ENCODE measurements at places on chromosomes 5 and 9. TPM values are rescaled to one million over a fixed set of nuclear protein-coding genes. Genes with fewer than 3 reads are reported as not detected.
A peak's percentile ranks its signal among the peaks of the same experiment; 100 is the strongest.

PCDHB16 gene
- 0.05 TPM for total RNA-seq

TEX10 gene
- 15.4 TPM for total RNA-seq

TAL2 gene
- total RNA-seq: not detected

ZBED3 gene
- total RNA-seq: 2.6 TPM

SMIM33 gene
- not detected for total RNA-seq

IL3 gene
- not detected for total RNA-seq

C5orf52 gene
- not detected for total RNA-seq

PCDHGA6 gene
- total RNA-seq: 0.48 TPM

SLC36A3 gene
- not detected for total RNA-seq

TAF11L10 gene
- total RNA-seq: not detected

PCA3 gene
- total RNA-seq: not detected

DNA sequence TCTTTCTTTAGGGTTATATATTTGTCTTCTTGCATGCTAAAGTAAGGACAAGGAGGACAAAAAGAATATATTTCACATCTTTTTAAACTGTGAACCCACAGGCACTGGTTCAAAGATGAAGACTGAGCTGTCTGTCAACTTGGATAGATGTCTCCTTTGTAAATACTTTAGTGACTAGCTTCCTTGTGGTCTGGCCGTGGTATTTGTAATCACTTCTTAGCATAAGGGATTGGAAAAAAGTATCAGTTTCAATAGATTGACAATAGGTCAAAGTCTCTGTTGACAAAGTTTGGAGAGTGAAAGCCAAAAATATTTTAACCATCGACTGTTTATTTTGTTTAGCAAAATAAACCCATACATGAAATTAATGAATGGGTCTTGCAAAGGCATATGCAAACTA, 91.4 kb downstream of the TMEM167A start:
- no peak for DNase-seq

DNA sequence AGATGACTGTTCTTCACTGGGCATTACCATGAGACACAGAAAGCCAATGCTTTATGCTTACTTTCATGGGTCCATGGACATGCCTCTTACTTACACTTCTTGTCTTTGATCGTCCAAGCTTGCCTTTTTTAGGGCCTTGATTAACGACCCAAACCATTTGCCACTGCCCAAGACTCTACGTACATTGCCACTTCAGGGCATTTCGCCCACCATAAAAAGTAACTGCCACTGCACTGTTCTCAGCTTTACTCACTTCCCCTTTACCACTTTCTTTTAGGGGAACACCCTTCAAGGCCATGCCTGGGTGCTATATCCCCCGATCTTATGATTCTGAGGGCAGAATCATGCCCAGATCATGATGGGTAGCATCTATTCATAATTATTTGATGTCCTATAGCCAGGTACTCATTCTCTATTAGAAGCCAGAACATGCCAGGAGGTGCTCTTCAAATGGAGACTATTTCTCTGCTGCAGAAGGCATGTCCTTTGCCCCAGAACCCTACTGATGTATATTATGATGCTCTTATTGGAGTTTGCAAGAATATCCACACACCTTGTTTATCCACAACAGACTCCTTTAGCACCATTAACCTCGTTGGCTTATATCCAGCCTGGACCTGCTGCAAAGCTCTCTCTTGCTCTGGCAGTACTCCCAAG, 64.1 kb upstream of the RAD23B start:
- no peak for DNase-seq

DNA sequence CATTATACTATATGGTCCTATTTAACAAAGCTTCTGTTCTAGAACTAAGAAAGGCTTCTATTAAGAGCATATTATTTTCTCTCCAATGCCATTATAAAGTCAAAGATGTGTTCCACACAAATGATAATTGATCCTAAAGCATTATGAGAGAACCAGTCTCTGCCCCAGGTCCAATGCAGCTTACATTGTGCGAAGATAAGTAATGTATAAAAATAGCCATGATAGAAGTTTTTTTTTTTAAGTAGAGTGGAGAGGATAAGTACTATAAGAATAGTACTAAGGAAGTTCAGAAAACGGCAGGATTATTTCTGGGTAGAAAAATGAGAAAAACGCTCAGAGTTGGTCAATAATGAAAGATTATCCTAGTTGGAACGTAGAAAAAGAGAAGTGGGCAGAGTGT, 15.6 kb downstream of the UBTD2 start:
- no peak for DNase-seq

DNA sequence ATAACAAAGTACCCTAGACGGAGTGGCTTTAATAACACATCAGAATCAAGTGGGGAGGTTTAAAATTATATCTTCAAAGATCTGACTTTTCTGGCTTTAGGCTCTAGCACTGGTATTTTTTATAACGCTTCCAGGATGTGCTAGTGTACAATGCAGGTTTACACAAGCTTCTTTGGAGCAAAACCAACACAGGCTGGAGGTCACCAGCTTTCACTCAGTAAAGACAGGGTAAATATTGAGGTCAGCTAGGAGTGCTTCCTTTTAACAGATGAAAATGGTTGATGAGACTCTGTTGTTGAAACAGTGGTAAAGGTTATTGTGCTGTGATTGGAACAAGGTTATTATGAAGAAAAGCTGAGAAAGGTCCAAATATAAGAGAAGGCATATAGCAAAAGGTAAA, 414.2 kb downstream of the TAF11L14 start:
- DNase-seq: no peak

GRCh38 chr5:109161914-109162683, 247.7 kb downstream of the PJA2 start:
- DNase-seq: no peak

DNA sequence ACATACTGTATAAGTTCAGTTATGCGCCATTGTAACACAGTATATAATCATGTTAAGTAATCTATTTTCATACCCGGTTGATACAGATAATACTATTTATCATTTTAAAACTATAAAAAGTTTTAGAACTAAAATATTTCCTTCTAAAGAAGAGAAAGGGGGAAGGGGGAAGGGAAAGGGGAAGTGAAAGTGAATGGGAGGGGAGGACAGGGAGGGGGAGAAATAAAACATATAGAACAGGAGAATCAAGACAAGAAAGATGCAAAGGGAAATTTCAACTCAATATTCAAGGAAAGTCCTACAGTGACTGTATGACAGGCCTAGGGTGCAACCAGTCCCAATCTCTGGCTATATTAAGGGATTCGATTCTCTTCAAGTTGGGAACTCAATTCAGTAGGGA, 1278.8 kb downstream of the MAT2B start:
- no peak for DNase-seq

GRCh38 chr5:176822041-176822792, 11.9 kb downstream of the UNC5A start:
- DNase-seq: peak; percentile 67

GRCh38 chr9:105973951-105974351, 279.6 kb downstream of the TMEM38B start:
- no peak for DNase-seq

GRCh38 chr5:180558232-180558631, 33.1 kb downstream of the SCGB3A1 start:
- DNase-seq: no peak

DNA sequence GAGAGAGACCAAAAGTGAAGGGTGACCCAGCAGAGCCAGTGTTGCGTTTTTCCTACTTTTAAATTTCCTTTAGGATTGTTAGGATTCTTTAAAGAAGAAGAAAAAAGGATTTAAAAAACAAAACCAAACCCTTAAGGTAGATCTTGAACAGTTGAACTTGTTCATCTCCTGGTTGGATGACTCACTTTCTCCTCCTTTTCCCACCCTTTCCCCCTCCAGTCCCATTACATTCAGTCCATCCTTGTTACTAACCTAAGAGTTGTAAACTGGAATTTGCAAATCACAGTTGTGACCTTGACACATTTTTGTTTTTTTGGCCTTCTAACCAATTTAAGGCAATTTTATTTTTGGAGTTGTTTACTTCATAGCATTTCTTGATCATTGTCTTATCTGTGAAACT, 289.2 kb downstream of the ARHGAP26 start:
- no peak for DNase-seq

DNA sequence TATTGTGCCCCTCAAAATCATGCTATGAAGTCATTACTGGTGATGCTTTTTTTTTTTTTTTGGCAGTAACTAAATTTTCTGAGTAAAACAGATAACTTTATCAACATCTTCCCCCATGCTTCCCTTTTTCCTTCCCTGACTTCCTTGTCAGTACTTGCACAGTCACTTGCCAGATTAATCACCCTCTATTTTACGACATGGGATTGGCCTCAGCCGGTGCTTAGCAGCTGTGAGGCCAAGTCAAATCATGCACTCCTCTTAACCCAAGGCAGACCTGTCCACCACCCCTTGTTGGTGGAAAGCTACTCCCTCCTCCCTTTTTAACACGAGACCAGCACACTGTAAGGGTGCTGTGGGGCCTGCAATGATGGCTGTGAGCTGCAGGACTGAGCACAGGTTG, 118.0 kb upstream of the OTULINL start:
- DNase-seq: peak; percentile 53

GRCh38 chr5:79702606-79703380, 13.2 kb downstream of the CMYA5 start:
- peak; percentile 36 for DNase-seq

GRCh38 chr9:79621916-79622575, 50.3 kb downstream of the TLE4 start:
- DNase-seq: no peak

- DNase-seq: no peak
These were observed 14.3 kb downstream of the CDC42SE2 start for GRCh38 chr5:131277875-131278740.

DNA sequence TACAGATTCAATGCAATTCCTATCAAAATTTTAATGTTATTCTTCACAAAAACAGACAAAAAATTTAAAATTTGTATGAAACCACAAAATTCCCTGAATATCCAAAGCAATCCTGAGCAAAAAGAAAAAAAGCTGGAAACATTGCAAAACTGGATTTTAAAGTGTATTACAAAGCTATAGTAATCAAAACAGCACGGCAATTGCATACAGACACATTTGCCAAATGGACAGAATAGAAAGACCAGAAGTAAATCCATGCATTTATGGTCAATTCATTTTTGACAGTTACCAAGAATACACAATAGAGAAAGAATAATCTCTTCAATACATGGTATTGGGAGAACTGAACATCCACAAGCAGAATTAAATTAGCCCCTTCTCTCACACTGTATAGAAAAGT, 110.5 kb downstream of the TMEM232 start:
- no peak for DNase-seq

All from HT-29 (cell line).